HepG2 (cell line): ENCODE measurements at places on chromosomes 6 and 20. TPM values are rescaled to one million over a fixed set of nuclear protein-coding genes. Genes with fewer than 3 reads are reported as not detected.

Gene TEAD3
- total RNA-seq = 14.4 and 15.1 TPM in 2 replicates

- H3K27me3 ChIP-seq = no peaks in the 10 kb centered on the region
- no peak overlapping the region for H3K27ac ChIP-seq
- H3K36me3 ChIP-seq = no peaks in the 10 kb centered on the region
- DNase-seq = no peak
- H3K4me1 ChIP-seq = no peaks in the 10 kb centered on the region
Measured at GRCh38 chr6:75436869-75437268, 56.7 kb downstream of the FILIP1 start.

GRCh38 chr20:57762531-57763234, 52.9 kb upstream of the PMEPA1 start:
- H3K4me3 ChIP-seq = no peak overlapping the region
- H3K27ac ChIP-seq = no peak overlapping the region

DNA sequence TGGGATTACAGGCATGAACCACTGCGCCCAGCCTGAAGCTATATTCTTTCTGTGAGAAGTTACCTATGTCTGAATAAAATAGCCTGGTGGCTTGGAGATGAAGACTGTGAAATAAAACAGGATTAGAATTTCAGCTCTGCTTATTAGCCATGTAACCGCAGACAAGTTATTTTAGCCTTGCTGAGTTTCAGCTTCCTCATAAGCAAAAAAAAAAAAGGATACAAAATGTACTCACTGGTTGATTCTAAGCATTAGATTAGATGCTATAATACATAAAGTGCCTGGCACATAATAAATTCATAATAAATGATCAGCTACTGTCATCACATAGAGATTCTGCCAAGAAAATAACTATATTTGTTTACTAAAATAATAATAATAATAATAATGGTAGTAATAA, 98.8 kb downstream of the EPB41L2 start:
- no peaks in the 10 kb centered on the region for H3K27me3 ChIP-seq
- no peak overlapping the region for H3K4me3 ChIP-seq
- H3K27ac ChIP-seq = no peak overlapping the region

DNA sequence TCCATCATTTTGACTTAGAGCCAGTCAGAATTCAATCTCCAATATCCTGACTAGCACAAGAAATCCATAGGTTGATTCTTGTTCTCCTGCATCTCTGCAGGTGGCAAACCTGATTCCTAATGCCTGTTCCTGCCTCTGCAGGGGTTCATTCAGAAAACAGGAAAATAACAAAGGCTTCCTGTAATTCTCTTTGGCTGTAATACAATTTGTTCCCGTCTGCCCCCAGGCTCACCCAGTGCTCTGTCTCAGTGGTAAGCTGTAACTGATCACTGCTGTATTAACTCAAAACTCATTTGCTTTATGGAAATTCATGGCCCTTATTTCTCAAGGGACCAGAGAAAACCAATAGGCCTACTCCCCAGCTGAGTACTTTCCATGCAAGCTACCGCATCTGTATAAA, 88.6 kb downstream of the OPRM1 start:
- H3K4me3 ChIP-seq = no peak overlapping the region
- H3K36me3 ChIP-seq = no peaks in the 10 kb centered on the region
- H3K4me1 ChIP-seq = no peaks in the 10 kb centered on the region
- no peak for DNase-seq
- no peaks in the 10 kb centered on the region for H3K27me3 ChIP-seq

- H3K27ac ChIP-seq = no peak overlapping the region
- no peaks in the 10 kb centered on the region for H3K27me3 ChIP-seq
- H3K4me1 ChIP-seq = no peaks in the 10 kb centered on the region
Measured at GRCh38 chr6:101826269-101826668, 432.8 kb downstream of the GRIK2 start.

Gene KIFC1
- 45.5 and 47.6 TPM in 2 replicates for total RNA-seq

DNA sequence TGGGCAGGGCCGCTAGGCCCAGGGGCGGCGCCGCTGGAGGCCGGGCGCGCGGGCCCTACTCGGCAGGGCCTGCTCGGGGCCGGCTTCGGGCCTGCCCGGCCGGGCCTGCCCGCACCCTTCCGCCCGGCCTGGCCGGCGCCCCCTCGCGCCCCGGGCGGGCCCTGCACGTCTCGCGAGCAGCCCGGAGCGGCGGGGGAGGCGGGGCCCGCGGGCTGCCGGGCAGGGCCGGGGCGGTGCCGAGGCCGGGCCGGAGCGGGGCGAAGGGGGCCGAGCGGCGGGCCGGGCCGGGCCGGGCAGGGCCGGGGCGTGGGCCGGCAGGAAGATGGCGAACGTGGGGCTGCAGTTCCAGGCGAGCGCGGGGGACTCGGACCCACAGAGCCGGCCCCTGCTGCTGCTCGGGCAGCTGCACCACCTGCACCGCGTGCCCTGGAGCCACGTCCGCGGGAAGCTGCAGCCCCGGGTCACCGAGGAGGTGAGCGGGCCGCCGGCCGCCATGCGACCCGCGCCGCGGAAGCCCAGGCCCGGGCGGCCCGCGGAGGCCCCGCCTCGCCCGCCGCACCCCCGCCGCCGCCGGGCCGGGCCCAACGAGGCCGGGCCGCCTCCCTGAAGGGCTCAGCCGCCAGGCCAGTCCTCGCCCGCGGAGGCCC, at the start of gene NPEPL1:
Gene NPEPL1, plus strand, starts transcription at position 222 of the 647 bp plus-strand sequence. Its CDS starts 101 bp downstream, at position 323.
- H3K4me1 ChIP-seq = no peaks in the 10 kb centered on the region
- no peak within 1 kb of the TSS for H3K27ac ChIP-seq
- DNase-seq = no peak
- no peaks in the 10 kb centered on the region for H3K27me3 ChIP-seq
- H3K4me3 ChIP-seq = no peak within 1 kb of the TSS
- peaks cover 15% of the 10 kb centered on the region for H3K36me3 ChIP-seq

DNA sequence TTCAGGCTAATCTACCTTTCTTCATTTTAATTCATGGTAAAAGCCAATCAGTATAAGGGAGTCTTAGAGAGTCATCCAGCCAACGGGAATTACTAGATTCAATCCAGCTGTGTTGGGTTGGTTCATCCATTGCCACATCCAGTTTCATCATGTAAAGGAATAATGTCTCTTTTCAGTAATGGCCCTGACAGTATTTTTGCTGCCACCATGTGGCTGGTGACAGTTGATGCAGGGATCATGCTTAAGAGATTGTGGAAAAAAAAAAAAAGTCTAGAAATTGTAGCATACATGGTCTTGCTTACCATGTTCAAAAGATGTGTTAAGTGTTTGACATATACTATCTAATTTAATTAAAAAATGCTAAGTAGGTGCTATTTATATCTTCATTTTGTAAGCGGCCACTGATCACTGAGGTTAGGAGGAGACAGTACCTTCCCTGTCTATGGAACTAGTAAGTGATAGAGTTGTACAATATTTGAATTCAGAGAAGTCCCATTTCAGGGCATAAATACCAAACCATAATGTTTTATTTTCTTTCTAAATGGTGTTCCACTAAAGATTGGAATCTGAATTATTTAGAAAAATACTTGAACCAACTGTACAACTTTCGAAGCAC, 135.9 kb downstream of the KHDRBS2 start:
- no peak overlapping the region for H3K4me3 ChIP-seq
- H3K27me3 ChIP-seq = no peaks in the 10 kb centered on the region
- H3K36me3 ChIP-seq = no peaks in the 10 kb centered on the region

Gene SPATS1
- not detected in 2 replicates for total RNA-seq

GRCh38 chr6:165910184-165910966, 247.3 kb upstream of the PDE10A start:
- H3K36me3 ChIP-seq = no peaks in the 10 kb centered on the region
- no peaks in the 10 kb centered on the region for H3K4me1 ChIP-seq
- no peak overlapping the region for H3K27ac ChIP-seq
- H3K27me3 ChIP-seq = peaks cover 2% of the 10 kb centered on the region; the same call in 1 of the 2 replicates

Gene NMBR
- not detected in 2 replicates for total RNA-seq

Gene ZNF165
- 8.6 and 11.2 TPM in 2 replicates for total RNA-seq

GRCh38 chr6:135887069-135887468, 35.6 kb downstream of the PDE7B start:
- DNase-seq = peak; percentile 10
- H3K36me3 ChIP-seq = no peaks in the 10 kb centered on the region
- no peak overlapping the region for H3K27ac ChIP-seq
- H3K4me1 ChIP-seq = peaks cover 11% of the 10 kb centered on the region; the same call in 1 of the 2 replicates
- H3K27me3 ChIP-seq = no peaks in the 10 kb centered on the region

DNA sequence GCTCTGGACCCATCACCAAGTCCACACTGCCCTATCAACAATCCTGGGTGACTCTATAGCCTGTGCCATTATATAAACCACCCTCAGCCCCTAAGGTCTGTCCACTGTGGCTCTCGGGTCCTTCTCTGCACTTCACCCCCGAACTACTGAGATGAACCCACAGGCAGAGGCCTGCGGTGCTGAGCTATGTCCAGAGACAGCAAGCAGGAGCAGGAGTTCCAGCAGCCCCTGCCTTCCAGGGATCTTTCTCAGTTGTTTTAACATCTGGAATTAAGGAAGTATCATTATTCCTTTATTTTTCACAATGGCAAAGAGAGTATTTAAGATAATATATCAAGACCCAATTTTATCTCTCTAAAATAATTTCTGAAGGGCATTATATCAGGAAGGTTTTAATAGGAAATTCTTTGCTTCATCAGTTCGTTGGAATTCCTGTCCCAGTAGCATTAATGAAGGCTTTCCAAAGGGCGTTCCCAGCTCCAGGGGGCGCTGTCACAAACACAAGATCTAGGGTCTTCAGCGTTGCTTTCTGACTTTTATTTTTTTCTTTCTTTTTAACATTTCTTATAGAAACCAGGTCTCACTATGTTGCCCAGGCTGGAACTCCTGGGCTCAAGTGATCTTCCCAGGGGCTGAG, 27.3 kb downstream of the RRBP1 start:
- DNase-seq = peak; percentile 53
- no peak overlapping the region for H3K4me3 ChIP-seq
- no peaks in the 10 kb centered on the region for H3K4me1 ChIP-seq
- no peak overlapping the region for H3K27ac ChIP-seq

- no peaks in the 10 kb centered on the region for H3K36me3 ChIP-seq
- no peak overlapping the region for H3K4me3 ChIP-seq
- no peaks in the 10 kb centered on the region for H3K27me3 ChIP-seq
- DNase-seq = peak; percentile 24
- H3K27ac ChIP-seq = peak overlapping the region; percentile 41
Measured at GRCh38 chr6:150547502-150548222, 52.0 kb upstream of the PLEKHG1 start.

- H3K36me3 ChIP-seq = no peaks in the 10 kb centered on the region
- H3K27me3 ChIP-seq = no peaks in the 10 kb centered on the region
- no peak overlapping the region for H3K27ac ChIP-seq
- DNase-seq = no peak
Measured at GRCh38 chr20:10309326-10309725, 90.7 kb downstream of the SNAP25 start.

DNA sequence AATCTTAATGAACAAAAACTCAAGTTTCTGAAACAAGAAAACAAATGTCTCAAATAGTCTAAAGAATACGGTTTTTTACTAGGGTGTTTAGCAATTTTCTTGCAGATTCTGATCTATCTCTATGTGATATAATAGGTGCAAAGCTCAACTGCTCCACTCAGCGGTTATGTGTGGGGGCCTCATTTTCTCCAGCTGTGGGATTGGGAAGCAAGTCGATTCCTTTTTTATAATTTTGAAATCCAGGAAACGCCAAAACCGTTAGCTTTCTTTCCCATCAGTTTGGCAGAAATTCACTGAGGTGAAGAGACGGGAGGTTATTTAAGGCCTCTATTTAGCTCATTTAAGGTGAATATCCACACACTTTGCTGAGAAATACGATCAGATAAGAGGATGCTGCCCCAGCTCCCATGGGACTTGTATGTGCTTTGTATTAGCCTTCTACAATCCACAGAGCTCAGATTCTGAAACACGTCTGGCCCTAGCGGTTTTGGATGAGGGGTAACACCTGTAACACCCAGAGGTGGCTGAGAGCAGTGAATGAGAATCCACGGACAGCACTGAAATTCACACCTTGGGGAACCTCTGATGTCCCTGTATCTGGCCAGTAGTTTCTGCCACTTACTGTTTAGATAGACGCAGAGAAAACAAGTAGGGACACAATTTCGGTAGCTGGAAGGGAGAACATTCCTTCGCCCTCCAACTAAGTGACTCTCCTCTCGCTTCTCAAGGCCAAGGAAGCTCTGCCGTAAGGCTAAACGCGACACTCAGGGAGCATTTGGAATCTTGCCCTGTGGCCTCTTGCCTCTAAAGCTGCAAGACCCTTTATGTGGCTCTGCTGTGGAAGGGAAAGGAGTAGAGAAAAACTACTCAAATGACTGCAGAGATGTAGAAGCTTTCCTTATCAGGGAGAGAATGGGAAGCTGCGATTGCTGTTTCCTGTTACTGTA, 6.5 kb upstream of the BCAS4 start:
- H3K4me1 ChIP-seq = peaks cover 45% of the 10 kb centered on the region
- H3K4me3 ChIP-seq = peak overlapping the region; percentile 13; the same call in 1 of the 2 replicates
- H3K27ac ChIP-seq = peak overlapping the region; percentile 19
- H3K27me3 ChIP-seq = no peaks in the 10 kb centered on the region
- DNase-seq = peak; percentile 83

DNA sequence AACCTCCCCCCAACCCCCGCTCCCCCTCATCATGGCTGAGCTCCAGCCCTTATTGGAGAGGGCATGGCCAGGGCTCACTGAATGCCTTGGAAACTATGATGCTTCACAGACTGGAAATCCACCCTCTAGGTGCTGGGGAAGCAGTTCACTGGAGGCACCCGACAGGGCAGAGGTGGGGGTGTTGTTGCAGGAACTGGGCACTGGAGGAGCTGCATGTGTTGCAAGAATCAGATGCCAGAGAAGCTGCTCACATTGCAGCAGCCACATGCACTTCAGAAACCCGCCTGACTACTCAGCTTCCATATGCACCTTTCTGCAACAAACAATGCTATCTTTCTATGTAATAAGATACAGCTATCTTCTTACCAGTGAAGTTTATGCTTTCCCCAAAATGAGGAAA, 7.9 kb upstream of the TBPL1 start:
- peak; percentile 16 for DNase-seq
- H3K4me1 ChIP-seq = no peaks in the 10 kb centered on the region
- H3K27ac ChIP-seq = no peak overlapping the region
- no peak overlapping the region for H3K4me3 ChIP-seq

GRCh38 chr6:150775415-150776203, 89.9 kb upstream of the MTHFD1L start:
- H3K4me1 ChIP-seq = no peaks in the 10 kb centered on the region
- no peaks in the 10 kb centered on the region; the same call in 1 of the 2 replicates for H3K27me3 ChIP-seq
- no peak overlapping the region for H3K4me3 ChIP-seq
- H3K36me3 ChIP-seq = no peaks in the 10 kb centered on the region
- no peak overlapping the region for H3K27ac ChIP-seq

GRCh38 chr6:113632220-113632864, 224.8 kb upstream of the MARCKS start:
- H3K4me3 ChIP-seq = peak overlapping the region; percentile 9; the same call in 1 of the 2 replicates
- H3K27ac ChIP-seq = peak overlapping the region; percentile 61
- no peaks in the 10 kb centered on the region for H3K36me3 ChIP-seq
- H3K27me3 ChIP-seq = no peaks in the 10 kb centered on the region

DNA sequence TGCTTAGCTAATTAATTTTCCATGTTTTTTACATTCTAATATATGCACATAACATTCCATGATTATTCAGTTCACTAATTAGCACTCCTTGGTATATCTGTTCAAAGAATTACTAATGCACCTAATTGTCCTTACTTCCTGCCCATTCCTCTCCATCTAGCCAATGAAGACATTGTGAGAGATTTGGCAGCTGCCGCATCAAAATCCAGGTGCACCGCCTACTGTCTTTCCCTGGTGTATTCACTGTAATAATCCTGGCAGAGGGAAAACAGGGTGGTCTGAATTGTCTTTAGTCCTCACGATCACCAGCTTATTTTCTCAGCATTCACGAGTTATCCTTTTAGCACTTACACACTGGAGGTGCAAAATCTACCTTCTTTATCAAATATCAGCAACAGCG, 61.0 kb upstream of the SCGN start:
- H3K27ac ChIP-seq = no peak overlapping the region
- no peak overlapping the region for H3K4me3 ChIP-seq
- no peaks in the 10 kb centered on the region for H3K36me3 ChIP-seq
- H3K4me1 ChIP-seq = peaks cover 12% of the 10 kb centered on the region
